Substantia nigra (tissue), 51 donors: ENCODE measurements at places on chromosomes 5 and 9.

GRCh38 chr5:58998544-58998943, 415.7 kb downstream of the RAB3C start:
- no peak for DNase-seq

- peak; percentile 10 for DNase-seq
Observed at GRCh38 chr9:19028835-19029451, 4.1 kb downstream of the SAXO1 start.

- DNase-seq, result no peak
Observed at GRCh38 chr9:72193478-72193881, 44.2 kb downstream of the GDA start.

DNA sequence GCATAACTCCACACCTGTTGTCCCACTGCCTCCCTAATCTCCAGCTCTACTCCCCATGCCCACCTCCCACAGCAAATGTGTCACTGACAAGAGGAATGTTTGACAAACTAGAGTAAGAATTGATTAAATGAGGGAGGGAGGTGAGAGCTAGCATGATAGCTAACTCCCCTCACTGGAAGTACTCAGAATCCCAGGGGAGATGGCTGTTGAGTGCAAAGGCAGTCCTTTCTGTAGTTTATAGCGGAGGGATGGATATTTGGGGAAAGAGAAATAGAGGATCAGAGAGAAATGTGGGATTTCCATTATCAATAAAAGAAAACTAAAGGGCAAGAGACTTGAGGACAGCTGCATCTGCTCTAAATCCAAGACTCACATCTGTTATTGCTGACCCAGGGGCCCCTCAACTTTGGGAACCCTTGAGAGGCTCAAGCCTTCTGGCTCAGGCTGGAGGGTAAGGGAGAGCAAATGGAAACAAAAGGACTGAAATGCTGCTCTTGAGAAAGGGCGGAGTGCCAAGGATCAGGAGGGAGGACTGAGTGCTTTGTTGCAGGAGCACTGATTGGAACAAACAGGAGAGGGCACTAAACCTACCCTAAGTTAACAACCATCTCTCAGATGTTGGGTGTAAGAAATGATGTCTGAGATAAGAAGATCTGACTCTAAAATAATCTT, 372.1 kb downstream of the NTRK2 start:
- no peak for DNase-seq

- DNase-seq, result no peak
Observed at GRCh38 chr5:95626701-95627100, 6.8 kb downstream of the GPR150 start.

GRCh38 chr9:13847270-13847669, 466.7 kb downstream of the NFIB start:
- DNase-seq, result no peak

DNA sequence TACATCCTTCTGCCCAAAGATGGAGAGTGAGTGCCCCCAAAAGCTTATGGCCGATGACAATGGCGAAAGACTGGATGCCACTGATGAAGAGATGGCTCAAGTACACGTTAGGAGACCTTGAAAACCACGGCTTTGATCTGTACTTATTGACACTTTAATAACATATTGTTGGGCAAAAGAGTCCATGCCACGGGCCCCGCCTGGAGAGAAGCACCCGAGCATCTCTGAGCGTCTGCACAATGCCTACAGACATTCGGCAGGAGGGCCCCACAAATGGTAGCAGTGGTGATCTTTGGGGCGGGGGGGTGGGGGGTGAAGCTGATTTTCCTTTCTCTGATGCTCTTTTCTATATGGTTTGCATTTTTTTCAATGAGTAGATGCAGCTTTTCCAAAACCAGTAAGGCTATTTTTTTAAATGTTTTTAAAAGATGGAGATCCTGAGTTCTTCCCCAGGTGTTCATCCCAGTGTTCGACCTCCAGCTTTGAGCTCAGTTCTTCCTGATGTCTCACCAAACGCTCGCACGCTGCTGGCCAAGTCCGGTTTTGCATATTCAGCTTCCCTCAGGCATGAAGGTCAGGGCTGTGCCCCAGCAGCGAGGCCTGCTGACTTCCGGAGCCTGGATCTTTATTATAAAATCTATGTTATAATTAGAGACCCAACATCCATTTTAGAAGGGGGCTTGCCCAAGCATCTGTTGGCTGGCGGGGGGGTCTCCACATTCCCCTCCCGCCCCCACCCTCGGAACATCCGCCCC, 34.3 kb upstream of the BARHL1 start:
- DNase-seq, result no peak

GRCh38 chr5:120388016-120388781, 75.9 kb upstream of the PRR16 start:
- no peak for DNase-seq

DNA sequence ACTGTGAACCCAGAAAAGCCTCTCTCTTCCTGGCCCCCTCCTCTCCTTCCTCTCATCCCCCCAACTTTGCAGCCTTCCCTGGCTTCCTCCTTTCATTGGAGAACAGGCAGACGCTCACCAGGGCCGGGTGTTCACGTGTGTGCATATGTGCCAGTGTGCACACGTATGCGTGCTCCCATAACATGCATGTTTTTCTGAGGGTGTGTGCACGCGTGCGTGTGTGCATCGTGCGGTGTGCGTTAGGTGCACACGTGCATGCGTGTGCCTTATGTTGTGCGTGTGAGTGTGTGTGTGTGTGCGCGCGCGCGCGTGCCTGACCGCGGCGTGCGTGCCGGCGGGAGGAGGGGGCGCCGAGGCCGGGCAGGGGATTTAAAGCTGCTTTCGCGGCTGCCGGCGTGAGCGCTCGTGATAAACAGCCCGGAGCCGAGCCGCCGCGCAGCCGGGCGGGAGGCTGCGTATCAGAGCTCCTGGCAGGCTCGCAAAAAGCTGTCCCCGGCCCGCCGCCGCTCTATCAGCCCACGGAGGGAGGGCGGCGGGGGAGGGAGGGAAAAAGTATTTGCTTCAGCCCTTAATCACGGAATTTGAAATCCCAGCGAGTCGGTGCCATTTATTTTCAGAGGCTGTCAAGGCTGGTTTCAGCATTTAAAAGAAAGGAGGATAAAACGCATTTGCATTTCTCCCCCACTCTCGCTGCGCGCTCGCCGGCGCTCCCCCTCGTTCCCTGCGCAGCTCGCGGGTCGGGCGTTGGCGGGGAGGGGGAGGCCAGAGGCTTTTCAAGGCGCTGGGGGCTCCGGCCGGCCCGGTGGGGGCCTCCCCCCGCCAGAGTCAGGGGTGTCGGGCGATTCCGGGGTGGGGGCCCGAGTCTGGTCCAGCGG, 183.9 kb downstream of the C9orf50 start:
- no peak for DNase-seq

DNA sequence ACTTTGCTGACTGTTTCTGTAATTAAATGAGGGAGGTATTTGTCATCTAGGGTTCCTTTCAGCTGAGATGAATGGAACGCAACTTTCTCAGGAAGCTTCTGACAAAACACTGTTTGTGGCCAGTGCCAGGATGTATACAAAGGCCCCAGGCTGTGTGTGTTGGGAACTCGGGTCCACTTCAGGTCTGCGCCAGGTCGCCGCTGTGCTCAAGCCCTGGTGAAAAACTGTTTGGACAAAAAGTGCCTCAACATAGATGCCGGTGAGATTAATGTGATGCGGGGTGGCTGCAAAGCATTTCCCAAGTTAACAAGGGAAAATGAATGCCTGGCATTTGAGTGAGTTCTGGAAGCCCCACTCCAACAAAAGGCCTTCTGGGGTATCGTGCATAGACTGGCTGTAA, 156.4 kb downstream of the GABBR2 start:
- DNase-seq, result no peak

DNA sequence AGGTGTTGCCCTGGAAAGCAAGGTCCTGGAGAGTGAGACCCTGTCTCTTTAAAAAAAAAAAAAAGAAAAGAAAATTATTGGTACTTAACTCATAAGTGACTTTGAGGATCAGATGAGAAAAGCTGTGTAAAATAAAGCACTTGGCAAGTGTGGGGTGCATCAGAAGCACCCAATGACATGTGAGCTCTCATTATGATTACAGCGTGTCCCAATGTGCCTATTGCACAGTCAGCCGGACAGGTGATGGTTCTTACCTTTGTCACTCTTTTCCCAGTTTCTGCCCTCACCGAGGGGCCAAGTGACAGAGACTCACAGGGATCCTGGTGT, 40.4 kb upstream of the IL17B start:
- no peak for DNase-seq

DNA sequence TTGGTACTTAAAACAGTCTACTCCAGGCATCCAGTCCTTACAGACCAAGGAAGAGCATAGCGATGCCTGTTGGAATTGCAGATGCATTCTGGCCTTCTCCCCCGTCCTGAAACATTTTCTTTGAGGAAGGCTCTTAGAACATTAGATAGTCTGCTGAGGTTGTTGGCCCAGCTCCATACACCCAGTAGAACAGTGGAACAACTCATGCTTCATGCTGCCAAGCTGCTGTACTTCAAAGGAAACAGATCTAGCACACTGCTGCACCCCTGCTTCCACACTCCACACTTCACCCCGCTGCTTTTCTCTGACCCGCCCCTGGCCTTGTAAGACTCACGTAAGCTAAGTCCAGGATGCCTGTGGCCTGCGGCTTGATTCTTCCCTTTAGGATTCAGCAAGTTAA, 33.4 kb upstream of the NCS1 start:
- DNase-seq, result no peak

GRCh38 chr5:14767735-14768507, 103.4 kb downstream of the OTULIN start:
- no peak for DNase-seq

GRCh38 chr5:107129051-107129450, 541.7 kb downstream of the EFNA5 start:
- DNase-seq, result no peak

- DNase-seq, result no peak
Observed at GRCh38 chr5:10660135-10660534, 96.3 kb downstream of the ANKRD33B start.

DNA sequence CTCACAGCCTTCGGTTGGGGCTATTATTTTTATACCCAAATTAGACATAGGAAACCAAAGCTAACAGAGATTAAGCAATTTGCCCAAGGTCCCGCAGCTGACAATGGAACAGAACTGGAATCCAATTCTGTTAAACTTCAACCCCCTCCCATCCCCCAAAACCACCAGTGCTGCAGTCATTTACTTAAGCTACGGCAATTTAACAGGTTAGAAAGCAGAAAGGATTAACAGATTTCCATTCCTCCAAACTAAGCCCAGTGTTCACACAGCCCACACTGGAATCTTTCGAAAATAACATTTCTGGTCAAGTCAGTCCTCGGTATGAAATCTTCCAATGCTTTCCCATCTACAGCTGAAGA, 1023.1 kb upstream of the DMAC1 start:
- DNase-seq, result no peak

DNA sequence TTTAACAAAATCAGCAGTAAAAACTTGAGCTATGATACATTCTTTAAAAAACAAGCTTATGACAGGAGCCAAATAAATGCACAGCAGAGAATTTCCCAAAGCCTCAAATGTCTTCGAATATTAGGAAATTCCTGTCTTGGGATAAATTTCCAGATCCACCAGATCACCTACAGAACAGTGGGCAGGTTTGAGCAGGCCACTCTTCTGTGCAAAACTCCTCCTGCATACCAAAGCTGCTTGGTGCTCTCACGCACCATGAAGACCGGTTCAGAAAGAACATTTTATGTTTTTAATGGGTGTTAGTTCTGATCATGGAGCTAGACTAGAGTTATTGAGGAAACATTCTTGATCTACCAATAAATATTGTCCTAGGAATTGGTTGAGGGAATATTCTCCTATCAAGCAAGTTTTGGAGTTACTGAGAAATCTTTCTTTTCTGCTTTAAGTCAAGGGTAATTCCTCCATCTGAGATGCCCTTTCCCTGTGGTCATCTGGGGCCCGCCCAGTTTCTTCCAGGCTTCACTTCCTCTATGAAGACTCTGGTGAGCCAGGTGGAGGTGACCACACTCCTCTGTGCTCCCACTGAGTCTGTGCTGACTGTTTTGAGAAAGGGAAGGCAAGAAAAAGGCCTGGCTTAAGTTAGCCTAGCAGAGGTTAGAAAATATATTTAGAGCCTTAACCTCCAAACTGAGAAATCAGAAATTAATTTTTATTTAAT, 17.9 kb downstream of the TNFSF15 start:
- DNase-seq, result no peak

DNA sequence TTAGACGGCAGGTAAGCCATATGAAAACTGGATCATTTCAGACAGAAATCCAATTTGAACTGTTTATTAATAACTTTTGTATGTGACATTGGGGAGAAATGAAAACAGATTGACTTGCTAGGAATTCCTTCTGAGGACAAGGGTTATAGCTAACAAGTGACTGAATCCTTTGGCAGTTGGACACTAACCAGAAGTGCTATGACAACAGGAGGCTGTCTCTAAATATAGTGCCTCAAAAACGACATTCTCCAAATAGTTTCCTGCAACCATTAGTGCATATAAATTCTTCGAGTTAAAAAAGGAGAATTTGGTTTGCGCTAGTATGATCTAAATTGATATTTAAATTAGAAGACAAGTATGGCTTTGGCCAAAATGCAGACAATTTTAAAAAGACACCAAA, 338.6 kb downstream of the PTPRD start:
- DNase-seq, result no peak

DNA sequence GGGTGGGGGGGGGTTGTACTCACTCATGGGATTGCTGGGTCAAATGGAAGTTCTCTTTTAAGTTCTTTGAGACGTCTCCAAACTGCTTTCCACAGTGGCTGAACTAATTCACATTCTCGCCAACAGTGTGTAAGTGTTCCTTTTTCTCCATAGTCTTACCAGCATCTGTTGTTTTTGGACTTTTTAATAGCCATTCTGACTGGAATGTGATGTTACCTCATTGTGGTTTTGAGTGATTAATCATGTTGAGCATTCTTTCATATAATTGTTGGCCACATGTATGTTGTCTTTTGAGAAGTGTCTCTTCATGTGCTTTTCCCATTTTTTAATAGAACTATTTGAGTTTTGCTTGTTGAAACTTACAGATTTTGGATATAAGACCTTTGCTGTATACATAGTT, 94.9 kb upstream of the PLPPR1 start:
- no peak for DNase-seq

- no peak for DNase-seq
Observed at GRCh38 chr9:130935648-130936271, 3.3 kb downstream of the FIBCD1 start.

- DNase-seq, result no peak
Observed at GRCh38 chr5:147382776-147383175, 127.1 kb downstream of the DPYSL3 start.

- DNase-seq, result no peak
Observed at GRCh38 chr9:19174127-19174912, 47.0 kb upstream of the PLIN2 start.

DNA sequence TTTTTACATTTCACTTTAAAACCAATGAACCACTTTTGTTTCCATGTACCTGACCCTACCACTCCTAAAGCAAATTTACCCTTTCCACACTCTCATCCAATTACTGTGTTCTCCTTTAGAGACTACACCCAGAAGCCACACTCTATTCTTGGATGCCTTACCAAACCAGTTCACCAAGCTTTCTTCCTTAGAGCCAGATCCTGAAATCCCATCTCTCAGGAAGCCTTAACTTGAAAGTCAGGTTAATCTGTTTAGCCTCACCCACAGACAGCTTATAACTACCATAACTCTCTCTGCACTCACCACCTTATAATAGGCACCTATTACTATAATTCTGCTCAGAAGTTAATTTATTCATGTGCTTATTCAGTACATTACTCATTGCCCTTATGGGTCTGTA, 4.3 kb downstream of the CSNK1A1 start:
- no peak for DNase-seq
